ENCODE measurements at places on chromosomes 12 and 14.
A peak's percentile ranks its signal among the peaks of the same experiment; 100 is the strongest.

- no peak for DNase-seq
Measured at GRCh38 chr12:54463034-54463433, 10.4 kb downstream of the GTSF1 start.

DNA sequence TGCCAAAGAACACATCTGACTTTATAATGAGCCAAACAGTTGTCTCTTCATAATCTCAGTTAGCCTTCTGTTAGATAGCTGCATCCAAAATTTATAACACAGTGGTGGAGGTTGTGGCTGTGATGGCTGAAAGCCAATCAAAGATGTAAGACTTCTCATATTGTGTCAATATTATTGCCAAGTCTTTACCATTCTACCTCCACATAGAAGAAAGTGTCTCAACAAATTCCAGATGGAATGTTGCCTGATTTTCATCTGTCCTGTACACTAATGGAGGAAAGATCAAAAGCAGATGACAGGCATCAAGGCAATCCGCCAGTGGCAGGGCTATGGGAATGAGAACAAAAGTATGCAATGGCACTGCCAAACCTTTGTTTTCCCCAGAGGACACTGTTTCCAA, 813.1 kb upstream of the NOVA1 start:
- no peak for DNase-seq

DNA sequence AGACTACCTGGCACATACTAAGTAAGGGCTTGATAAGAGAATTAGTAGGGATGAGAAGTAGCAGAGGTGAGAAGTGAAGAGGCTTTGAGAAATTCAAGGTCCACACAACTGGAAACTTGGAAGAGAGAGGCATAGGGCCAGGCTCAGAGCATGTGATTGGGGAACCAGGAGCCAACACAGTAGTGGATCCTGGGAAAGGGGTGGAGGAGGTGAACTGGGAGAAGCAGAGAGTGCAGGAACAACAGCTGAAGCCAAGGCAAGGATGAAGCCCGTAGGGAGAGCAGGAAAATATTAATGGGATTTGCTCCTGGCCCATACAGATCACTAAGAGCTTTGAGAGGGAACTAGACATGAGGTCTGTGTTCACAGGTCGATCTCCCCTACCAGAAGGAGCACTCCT, 1.4 kb upstream of the ITGB7 start:
- no peak for DNase-seq

- no peak for DNase-seq
Measured at GRCh38 chr12:106113824-106114446, 24.8 kb downstream of the NUAK1 start.

GRCh38 chr12:97936165-97936564, 473.6 kb downstream of the RMST start:
- no peak for DNase-seq

GRCh38 chr14:22748631-22749068, 17.8 kb upstream of the OXA1L start:
- no peak for DNase-seq

DNA sequence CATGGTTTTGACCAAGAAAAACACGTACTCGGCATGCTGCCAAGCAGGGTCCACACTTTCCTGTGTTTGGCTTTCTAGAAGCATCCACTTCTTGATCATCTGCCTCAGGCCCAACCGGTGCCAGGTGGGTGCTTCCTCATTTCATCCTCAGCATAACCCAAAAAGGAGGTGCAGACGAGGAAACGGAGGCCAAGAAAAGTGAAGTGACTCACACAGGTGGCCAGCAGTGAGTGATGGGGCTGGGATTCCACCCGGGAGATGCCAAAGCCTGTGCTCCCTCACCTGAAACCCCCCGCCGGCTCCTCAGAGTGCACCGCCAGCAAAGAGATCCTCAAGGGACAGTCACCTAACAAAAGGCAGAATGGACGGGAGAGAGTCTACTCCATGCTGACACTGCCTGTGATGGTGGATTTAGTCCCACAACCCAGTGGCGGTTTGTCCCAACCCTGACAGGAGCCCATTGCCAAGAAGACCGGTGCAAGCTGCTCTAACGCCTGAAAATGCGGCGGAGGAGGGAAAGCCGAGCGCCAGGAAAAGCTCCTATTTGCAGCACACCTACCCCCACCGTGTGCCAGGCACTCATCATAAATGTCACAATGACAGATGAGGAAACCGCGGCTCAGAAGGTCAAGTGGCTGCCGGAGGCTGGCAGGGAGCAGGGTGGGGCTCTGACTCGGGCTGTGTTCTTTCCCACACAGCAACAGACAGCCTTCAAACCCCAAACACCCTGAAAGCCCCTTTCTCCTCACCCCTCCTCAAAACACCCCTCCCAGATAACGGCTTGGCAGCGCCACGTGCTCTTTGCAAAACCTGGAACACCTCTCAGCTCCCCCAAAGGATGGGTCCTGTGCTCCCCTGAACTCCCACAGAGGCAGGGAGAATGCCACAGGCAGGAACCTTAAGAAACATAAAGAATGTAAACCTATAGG, 18.8 kb downstream of the BCL11B start:
- peak; percentile 57 for DNase-seq

DNA sequence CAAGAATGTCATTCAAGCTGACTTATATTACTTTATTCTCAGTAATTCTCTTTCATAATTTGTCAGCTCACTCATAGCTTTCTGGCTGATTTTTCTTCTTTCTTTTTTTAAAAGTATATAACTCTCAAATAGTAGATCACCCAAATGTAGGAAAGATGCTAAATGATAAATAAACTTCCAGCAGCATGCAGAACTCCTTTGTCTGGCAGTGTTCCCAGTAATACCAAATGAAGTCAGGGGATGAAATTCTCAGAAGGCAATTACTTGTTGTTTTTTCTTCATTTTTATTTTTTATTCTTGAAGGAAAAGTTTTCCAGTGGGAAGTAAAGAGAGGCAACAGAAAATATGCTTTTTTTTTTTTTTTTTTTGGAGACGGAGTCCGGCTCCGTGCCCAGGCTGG, 133.3 kb upstream of the SLCO1C1 start:
- no peak for DNase-seq

GRCh38 chr12:64385019-64385418, 5.5 kb downstream of the C12orf56 start:
- DNase-seq = no peak

DNA sequence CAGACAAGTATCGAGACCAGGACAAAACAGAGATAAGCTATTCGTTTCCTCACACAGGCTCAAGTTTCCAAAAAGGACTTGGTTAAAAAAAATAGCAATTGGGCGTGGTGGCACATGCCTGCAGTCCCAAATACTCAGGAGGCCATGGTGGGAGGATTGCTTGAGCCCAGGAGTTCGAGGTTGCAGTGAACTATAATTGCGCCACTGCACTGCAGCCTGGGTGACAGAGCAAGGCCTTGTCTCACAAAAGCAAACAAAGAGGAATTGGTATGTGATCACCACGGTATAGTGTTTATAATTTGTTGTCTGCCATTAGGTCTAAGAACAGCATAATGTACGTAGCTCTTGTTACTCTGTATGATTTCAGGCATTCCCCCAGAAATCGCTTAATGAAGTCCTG, 175.3 kb downstream of the DERA start:
- no peak for DNase-seq

GRCh38 chr12:8483079-8483478, 27.3 kb downstream of the CLEC6A start:
- DNase-seq = no peak

DNA sequence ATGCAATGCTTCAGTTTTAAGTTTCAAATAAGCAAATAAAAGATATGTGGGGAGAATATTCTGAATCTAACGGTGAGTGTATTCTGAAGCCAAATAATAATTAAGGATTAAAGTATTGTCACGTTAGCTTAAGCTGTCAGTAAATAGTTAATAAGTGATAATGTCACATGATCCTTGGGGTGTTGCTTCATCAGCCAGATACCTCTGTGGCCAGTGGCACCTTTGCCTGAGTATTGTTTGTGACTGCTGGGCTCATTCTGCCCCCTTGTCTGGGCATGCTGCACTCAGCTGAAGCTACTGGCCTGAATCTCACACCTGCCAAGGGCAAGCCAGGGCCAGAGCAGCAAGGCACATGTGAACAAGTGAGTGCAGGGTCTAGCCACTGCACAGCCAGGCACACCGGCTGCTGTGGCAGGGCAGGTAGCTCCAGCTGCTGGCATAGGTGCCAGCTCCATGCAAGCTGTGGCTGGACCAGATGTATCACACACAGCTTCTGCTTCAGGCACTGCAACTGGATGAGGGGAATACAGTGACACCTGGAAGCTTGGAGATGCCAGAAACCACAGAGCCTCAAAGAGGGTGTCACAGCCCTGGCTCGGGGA, 739.7 kb downstream of the SLC6A15 start:
- DNase-seq = no peak

GRCh38 chr14:61476105-61476753, 154.8 kb downstream of the PRKCH start:
- DNase-seq = no peak

DNA sequence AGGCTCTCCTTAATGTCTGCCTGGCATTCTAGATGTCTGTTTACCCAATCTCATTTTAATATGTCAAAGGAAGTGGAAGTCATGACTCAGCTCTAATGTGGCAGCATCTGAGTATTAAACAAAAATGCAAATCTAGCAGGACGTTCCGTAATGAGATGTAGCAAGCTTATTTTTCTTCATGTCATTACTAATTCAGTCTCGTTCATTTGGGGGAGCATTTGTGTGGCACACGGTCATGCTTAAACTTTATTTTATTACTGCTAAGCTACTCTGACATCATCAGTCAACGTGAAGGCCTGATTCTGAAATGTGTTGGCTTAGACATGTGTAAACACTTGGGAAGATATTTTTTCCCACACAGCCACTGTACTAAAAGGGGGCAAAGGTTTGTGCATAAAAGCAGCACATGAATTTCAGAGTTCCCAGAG, 326.7 kb upstream of the TMPO start:
- no peak for DNase-seq

GRCh38 chr14:50619569-50620141, 48.5 kb downstream of the SAV1 start:
- no peak for DNase-seq

GRCh38 chr12:126069549-126070165, 1004.4 kb downstream of the AACS start:
- peak; percentile 28 for DNase-seq

DNA sequence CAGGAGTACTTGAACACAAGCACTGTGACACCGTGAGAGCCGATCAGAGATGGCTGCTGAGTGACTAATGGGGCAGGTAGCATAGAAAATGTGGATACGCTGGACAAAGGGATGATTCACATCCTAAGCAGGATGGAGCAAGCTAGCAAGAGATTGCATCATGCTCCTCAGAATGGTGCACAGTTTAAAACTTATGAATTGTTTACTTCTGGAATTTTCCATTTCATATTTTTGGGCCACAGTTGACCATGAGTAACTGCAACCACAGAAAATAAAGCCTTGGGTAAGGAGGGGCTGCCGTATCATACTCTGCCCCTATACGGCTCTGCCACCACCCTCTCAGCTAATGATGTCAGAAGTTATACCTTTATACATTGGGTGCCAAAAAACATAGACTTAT, 23.3 kb upstream of the MARK3 start:
- no peak for DNase-seq

DNA sequence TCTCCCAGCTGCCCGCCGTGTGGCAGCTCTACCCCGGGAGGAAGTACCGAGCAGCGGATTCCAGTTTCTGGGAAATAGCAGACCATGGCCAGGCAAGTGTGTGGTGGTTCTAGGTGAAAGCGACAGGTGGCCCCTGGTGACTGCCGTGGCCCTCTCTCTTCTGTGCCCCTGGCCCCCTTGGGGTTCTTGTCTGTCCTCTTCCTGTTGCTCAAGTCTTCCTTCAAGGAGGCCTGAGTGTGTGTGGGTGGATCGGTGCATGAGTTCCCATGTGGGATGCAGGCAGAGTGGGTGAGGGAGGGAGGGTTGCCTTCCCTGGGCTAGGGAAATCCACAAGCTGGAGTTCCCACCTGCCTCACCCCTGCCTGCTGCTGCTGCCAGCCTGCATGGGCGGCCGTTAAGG, 4.6 kb downstream of the TCL1B start:
- no peak for DNase-seq

GRCh38 chr14:75725481-75725880, 64.4 kb downstream of the TTLL5 start:
- no peak for DNase-seq

Measured in activated naive CD4-positive, alpha-beta T cell treated with Interleukin-2 at 50 U/mL for 16 hours (primary cell).